A549 treated with dexamethasone at 1 μM for 4 hours (cell line): ENCODE measurements at places on chromosomes 12 and 14. TPM values are rescaled to one million over a fixed set of nuclear protein-coding genes. Genes with fewer than 3 reads are reported as not detected.

The NUDT14 gene
- total RNA-seq = 21.1 to 42.9 TPM (median 37.1 TPM) in 5 replicates

The PYGL gene
- total RNA-seq = 141 to 181 TPM (median 174 TPM) in 5 replicates

The SLC10A1 gene
- 0.06 TPM in 1 of 5 replicates, not detected in the others for total RNA-seq

The CPNE8 gene
- 8.7 to 11.7 TPM (median 10.2 TPM) in 5 replicates for total RNA-seq

The SIX6 gene
- total RNA-seq = not detected in 5 replicates

The C1QL4 gene
- total RNA-seq = 5.1 to 7.5 TPM (median 6.3 TPM) in 5 replicates

The MAP3K9 gene
- 4.8 to 7.9 TPM (median 6.8 TPM) in 5 replicates for total RNA-seq

The SDSL gene
- total RNA-seq = 22.3 to 26.3 TPM (median 24.0 TPM) in 5 replicates

The CLEC4D gene
- total RNA-seq = not detected in 5 replicates

The POP5 gene
- 46.9 to 53.4 TPM (median 48.7 TPM) in 5 replicates for total RNA-seq

The NDRG2 gene
- 2.1 to 3.3 TPM (median 2.6 TPM) in 5 replicates for total RNA-seq

The ACRBP gene
- total RNA-seq = 0.13 to 0.23 TPM (median 0.19 TPM) in 5 replicates

The GZMH gene
- total RNA-seq = not detected in 5 replicates

The ALDH1L2 gene
- total RNA-seq = 3.1 to 4.7 TPM (median 4.2 TPM) in 5 replicates

The RBP5 gene
- total RNA-seq = 0.08 to 0.14 TPM in 2 of 5 replicates, not detected in the others

The ITGA7 gene
- 0.90 to 1.4 TPM (median 0.98 TPM) in 5 replicates for total RNA-seq

The SLC38A2 gene
- 81.5 to 172 TPM (median 144 TPM) in 5 replicates for total RNA-seq

The TAS2R7 gene
- total RNA-seq = not detected in 5 replicates
